ENCODE measurements at places on chromosomes 11 and 22.

DNA sequence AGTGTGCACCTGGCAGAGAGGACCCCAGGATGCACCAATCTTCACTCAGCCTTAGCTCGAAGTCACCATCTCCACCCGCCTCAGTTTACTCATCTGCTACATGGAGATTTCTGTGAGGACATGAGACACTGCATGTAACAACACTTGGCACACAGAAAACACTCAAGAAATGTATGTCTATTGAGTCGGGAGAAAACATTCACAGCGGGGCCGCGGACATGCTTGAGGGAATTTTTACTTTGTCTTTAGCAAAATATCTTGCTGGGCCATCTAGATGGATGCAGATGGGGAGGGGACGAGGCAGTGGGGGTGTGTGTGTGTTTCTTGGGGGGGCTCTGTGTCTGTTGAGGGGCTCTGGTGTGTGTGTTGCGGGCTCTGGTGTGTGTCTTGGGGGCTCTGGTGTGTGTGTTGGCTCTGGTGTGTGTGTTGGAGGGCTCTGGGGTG, 28.4 kb upstream of the RFPL3 start:
- DNase-seq: no peak

GRCh38 chr11:131980888-131981668, 610.7 kb downstream of the NTM start:
- DNase-seq: no peak

DNA sequence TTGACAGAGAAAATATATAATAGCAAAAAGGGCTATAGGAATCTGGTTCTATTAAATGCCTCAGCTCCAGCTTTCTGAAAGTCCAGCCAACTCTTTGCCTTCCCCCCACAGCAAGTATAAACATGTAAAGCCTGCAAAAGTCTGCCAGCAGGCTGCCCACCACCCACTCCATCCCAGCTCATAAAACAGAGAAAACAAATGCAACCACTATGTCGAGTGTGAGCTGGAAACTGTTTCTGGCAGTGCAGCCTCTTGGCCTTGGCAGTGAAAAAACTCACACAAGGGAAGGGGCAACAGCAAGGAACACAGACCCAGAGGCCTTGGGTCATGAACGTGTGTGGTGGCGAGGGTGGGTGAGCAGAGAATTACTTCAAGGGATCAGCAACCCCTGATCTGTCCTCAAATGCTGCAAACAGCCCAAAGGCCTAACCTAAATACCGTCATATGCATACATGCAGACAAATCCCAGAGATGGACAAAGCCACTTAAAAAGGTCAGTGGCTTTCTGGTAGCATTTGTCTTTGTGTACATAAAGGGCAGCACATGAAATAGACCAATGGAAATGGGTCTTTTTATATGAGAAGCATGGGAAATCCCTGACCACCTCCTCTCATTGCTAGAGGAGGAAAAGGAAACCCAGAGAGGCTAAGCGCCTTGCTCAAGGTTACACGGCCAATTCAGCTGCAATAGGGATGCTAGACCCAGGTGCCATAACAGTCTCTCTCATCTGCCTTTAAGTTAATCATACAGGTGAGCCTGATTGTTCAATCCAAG, 74.8 kb downstream of the NAT10 start:
- no peak for DNase-seq

GRCh38 chr11:134503596-134503995, 91.6 kb upstream of the B3GAT1 start:
- no peak for DNase-seq

DNA sequence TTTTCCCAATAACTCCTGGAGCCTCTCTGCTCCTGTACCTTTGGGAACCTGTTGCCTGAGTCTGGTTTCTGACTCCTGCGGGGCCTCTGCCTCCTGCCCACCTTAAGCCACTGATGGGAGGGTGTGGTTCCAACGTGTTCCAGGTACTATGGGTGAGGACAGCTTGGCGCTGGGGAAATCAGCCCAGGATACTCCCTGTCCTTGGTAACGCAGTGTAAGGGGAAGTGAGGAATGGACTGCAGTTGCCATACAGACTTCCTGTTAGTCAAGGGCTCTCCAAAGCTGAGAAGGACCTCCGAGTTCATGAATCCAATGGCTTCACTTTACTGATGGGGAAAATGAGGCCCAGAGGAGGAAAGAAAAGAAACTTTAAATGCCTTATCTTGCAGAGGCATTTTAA, 1.2 kb upstream of the MARK2 start:
- no peak for DNase-seq

DNA sequence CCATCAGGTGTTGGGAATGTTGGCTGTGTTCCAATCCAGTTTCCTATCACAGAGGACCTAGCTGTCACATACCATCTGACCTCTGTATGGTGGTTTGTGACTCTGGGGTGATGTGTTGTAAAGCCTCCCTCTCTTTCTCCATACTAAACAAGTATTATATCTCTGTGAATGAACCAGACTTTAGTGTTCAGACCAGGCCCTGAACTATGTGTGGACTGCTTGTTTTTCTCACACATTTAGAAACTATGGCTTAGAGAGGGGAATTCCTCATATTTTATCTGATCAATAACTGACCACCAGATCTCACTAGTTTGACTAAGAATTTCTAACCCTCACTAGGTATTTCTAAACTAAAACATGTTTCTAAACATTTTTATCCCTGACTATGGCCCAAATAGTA, 17.5 kb downstream of the NCR3LG1 start:
- DNase-seq: no peak

DNA sequence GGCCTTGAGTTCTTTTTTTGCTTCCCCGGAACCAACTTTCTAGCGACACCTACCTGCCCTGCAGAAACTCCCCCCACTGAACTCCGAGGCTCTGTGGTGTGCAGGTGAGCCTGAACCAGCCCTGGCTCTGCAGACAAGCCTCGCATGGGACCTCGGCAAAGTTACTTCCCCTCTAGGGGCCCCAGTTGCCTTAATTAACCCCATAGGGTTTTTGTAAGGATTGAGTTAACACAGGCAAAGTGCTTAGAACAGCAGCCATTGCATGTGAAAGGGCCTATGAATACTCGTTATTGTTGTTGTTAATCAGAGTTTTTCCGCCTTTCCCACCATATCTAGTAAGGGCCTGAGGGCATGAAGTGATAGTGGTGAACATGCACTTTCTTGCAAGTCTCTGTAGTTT, 12.6 kb upstream of the SYT13 start:
- no peak for DNase-seq

DNA sequence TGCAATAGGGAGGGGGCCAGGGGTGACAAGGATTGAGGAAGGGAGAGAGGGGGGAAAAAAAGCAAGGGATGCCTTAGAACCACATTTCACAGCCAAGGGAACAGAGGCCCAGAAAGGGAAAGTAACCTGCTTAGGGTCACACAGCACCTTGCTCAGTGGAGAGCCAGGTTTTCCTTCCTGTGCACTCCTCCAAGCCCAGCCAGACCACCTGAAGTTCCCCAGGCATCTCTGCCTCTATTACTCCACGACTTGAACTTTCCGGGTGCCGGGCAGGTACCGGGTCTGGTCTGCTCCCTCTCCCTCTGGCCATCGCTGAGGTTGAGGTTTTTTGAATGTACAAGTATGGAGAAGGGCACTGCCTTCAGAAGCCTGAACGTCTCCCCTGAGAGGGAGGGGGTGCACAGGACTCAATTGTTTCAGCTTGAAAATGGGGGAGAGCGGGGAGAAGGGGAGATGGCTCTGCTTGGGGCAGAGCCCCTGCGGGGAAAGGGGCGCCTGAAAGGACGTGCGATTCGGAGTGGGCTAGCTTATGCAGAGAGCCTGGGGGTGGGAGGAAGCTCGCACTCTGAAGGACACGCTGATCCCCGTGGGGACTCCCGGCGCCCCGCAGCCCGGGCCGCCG, 516 bp upstream of the SERPINH1 start:
- no peak for DNase-seq

DNA sequence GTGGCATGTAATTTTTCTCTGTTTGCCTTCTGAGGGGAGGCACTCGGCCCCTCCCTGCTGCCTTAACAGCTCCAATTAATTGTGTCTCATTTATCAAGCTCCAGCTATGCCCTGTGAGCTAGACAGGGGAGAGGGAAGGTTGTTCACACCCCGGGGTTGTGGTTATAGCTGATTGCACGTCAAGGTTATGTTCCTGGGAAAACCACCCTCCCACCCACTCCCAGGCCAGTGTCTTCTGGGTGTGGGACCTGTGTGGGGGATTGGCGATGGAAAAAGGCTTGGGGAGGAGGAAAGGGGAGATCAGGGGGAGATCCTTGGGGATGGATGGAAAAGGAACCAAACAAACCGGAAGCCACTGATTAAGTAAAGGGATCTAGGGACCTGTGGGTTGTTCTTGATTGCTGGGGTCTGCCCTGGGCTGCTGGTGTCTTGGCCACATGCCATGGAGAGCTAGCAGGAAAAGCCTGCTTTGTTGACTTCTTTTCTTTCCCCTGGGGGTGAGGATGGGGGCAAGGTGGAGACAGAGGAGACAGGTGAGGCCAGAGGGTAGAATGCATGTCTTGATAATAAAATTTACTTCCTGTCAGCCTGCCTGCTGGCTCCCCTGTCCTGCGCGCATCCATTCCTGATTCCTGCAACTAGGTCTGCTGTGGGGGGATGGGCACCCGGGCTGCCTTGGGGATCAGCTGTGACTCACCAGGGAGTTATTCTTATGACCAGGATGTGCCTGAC, 13.5 kb upstream of the SORL1-AS1 start:
- DNase-seq: peak; percentile 45

DNA sequence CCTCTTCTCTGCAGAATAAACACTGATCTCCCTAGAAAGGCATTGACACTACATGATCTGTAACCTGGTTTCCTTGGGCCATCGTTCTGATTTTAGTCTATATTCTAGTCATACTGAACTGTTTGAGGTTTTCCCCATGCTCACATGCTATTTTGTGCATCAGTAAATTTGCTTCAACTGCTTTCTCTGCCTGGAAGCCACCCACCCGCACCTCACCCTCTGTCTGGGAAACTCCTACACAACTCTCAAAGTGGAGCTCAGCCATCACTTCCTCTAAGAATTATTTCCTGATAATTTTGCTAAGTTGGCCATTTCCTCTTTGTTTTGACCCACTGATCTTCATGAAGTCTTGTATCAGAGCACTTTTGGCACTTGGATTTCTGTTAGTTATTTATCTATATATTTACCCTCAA, 36.1 kb downstream of the MMP20 start:
- DNase-seq: peak; percentile 25

DNA sequence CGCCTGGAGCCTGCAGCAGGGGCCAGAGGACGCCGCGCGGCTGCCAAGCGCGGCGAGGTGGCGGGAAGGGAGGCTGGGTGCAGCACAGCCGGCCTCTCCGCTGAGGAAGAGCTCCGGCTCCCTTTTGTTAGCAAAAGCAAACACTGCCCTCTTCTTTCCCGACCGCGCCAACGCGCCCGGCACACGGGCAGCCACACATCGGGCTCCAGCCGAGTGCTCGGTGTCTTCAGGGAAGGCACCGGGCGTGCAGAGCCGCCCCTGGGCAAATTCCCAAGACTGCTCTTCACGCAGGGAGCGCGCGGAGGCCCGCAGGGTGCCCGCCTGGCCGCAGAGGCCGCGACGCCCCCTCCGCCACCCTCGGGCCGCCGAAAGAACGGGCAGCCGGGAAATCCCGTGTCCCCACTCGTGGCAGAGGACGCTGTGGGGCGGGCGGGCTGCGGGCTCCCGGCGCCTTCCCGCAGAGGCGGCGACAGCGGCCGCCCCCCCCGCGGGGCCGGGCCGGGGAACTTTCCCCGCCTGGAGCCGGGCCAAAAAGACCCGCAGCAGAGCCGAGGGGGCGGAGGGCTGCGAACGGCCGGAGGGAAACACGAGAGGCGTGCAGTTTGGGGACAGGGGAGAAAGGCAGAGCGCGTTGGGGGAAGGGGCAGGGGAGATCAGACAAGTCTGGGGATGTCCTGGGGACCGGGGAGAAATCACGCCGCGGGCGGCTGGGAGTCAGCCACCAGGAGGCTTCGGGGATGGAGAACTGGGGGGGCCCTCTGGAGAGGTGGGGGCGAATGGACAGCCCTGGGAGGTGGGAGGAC, 931 bp downstream of the CADM1 start:
- DNase-seq: peak; percentile 21

DNA sequence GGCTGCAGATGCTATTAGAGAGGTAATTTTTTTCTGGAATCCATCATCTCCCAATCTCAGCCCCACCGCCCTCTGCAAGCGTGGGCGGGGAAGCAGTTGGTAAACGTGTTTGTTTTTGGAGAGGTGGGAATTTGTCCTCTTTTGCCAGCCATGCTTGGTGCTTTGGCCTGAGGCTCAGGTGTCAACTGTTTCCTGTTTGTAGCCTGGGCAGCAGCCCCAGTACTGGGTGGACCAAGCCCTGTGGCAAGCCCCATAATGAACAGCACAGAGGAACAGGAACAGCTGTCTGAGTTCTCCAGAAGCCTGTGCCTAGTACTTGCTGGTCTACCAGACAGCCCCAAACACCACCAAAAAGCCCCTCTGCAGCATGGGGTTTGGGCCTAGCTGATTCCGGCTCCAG, 39.6 kb downstream of the POU2F3 start:
- DNase-seq: no peak
